ENCODE measurements at places on chromosomes 1 and 21.
A peak's percentile ranks its signal among the peaks of the same experiment; 100 is the strongest.

DNA sequence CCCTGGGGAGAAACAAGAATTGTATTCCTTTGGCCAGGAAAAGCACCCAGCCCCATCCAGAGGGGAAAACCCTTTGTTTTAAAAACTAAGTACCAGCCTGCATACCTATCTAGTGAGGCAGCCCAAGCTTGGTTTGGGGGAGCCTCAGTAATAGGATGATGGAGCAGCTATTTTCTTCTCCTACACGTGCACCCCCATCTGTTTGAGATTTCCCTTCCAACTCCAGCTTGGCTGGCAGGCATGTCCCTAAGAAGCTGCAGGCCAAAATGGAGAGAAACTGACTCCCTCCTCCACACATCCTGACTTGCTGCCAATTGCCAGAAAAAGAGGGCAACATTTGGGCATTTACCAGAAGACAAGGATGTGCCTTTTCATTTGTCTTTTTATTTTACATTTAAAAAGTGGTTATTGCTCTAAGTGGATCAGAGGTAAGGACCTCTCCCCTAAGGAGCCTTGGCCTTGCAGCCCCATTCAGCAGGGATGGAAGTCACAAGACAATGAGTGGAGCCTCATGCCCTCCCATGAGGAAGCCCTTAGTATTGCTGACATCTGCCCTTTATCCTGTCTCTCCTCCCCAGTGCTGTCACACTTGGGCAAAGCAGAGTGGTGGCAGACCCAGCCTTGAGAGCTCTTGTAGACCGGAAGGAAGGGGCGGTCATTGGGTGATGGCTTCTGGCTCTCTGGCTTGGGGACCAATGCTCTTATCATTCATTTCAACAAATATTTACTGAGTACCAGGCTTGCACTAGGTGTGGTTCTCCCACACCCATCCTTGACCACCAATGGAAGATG lies 8.6 kb downstream of the FNDC5 start:
- DNase-seq: no peak

- DNase-seq: no peak
These were observed 354.7 kb downstream of the KCNH1 start for GRCh38 chr1:210779269-210779668.

GRCh38 chr1:231369282-231369681 lies 31.2 kb downstream of the SPRTN start:
- DNase-seq: no peak

GRCh38 chr1:101101360-101101759 lies 75.8 kb upstream of the DPH5 start:
- no peak for DNase-seq

DNA sequence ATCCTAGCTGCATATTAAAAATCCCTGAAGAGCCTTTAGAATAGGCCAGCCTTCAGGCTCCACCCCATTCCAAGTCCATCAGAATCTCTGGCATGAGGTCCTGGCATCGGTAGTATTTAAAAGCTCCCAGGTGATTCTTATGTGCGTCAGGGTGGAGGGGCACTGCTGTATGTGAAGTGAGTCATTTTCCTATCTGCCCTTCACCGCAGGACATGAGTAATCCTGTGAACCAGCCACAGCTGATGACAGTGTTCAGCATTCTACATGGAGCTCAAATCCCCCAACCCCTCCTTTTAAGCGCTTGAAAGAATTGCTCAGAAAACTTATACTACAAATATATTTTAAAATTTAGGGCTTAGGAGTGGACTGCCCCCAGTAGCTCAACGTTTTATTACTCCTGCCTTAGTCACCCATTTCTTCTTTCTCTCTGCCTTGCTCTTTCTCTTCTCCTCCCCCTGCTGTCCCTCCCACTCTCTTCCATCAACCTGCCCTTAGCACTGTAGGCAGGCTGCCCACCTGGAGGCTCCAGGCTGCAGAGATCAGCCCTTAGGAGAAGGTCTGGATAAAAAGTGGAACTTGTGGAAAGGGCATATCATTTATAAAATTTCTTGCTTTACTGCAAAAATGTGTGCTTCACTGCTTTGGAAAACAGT lies 73.8 kb upstream of the ZNF281 start:
- no peak for DNase-seq

DNA sequence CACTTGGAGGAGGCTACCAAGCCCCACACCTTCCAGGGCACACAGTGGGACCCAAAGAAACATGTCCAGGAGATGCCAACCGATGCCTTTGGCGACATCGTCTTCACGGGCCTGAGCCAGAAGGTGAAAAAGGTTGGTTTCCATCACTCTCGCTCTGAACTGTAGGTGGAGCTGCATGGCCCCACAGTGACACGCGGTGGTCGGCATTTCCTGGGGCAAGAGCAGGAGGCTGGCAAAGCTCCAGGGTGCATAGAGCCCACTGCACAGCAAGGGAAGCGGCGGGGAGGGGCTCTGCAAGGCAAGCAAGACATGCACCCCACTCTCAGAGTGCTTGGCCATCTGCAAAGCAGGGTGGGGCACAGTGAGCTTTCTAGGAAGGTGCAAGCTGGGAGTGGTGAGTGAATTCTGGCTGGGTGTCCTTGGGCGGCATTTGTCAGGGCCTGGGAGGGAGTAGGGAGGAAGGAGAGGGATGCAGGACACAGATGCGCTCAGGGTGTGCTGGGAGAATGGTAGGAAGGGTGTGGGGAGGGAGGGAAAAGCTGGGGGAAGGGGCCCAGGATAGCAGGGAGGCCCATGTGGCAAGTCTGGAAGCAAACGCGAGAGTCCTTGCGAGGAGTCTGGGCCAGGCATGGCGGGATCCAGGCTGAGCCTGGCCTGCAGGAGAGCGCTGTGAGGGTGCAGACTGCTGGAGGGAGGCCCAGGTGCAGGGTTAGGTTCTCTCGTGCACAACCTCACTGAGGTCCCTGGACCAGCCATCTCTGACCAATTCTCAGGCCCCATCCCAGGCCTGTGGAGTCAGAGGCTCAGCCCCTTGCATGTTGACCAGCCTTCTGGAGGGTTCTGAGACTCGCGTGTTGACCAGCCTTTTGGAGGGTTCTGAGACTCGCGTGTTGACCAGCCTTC lies 11.0 kb downstream of the TRPM2 start:
- no peak for DNase-seq

- DNase-seq: no peak
These were observed 12.3 kb upstream of the IFI44L start for GRCh38 chr1:78607944-78608343.

DNA sequence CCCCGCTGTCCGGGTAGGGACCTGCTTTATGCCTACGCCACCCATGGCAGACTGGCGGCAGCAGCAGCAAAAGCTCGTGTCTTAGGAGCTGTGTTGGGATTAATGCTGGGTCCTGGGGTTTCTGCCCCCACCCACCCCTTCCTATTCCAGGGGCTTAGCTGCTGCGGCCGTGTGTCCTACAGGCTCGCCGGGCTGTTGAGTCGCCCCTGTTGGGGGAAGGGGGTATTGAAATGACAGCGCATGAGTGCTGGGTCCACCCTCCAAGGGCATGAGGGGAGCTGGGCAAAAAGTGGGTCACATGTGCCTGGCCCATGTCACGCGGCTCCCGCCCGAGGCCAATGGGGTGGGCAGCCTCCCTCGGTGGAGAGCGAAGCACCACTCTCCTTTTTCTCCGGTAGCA lies 118.3 kb upstream of the COL6A1 start:
- no peak for DNase-seq

GRCh38 chr1:169676001-169676400 lies 35.4 kb downstream of the SELL start:
- no peak for DNase-seq

- DNase-seq: no peak
These were observed 28.4 kb downstream of the SLC19A1 start for GRCh38 chr21:45513741-45514310.

- no peak for DNase-seq
These were observed 291.7 kb upstream of the RRP15 start for GRCh38 chr1:217993439-217993838.

GRCh38 chr1:85027242-85027983 lies 20.9 kb downstream of the MCOLN3 start:
- no peak for DNase-seq

- no peak for DNase-seq
These were observed 45.3 kb downstream of the PGM1 start for GRCh38 chr1:63638471-63638870.

DNA sequence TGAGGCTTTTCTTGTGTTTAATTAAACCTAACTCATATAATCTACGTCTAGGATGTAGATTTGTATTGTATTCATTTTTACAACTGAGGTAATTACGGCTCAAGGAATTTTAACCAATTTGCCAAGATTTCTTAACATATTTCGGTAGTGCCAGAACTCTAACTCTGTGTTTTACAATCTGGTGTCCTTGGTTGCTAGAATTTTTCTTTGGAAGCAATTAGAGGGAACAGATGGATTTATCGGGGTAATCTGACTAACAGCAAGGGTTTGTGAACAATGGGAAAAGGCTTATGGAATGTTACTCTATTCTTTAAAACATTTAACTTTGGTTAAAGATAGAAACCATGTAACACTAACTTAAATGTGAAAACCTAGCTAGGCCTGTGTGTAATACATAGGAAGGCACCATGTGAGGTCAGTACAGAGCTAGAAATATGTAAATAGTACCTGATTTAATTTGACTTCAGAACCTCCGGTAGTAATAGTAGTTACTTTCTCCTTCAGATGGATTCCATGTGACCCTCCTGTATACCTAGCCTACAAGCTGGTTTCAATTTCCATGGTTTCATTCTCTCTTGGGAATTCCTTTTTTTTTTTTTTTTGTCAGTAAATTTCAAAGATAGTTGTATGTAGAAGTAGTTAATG lies 1.2 kb downstream of the MTF2 start:
- DNase-seq: peak; percentile 33

DNA sequence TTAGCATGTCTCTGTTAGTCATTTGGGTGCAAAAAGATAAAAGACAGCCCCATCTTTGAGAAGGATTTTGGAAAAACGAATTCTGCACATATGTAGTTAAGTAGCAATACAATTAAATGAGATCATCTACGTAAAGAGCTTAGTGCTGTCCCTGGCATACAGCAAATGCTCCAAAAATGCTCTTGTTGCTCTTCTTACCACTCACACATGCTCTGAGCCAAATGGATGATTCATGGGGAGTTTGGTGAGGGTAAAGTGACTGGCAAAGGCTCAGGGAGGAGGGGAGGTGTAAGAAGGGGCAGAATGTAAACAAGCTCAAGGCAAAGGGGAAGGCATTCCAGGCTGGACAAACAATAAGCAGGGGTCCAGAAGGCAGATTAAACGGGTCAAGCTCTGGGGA lies 191.9 kb downstream of the AK5 start:
- no peak for DNase-seq

DNA sequence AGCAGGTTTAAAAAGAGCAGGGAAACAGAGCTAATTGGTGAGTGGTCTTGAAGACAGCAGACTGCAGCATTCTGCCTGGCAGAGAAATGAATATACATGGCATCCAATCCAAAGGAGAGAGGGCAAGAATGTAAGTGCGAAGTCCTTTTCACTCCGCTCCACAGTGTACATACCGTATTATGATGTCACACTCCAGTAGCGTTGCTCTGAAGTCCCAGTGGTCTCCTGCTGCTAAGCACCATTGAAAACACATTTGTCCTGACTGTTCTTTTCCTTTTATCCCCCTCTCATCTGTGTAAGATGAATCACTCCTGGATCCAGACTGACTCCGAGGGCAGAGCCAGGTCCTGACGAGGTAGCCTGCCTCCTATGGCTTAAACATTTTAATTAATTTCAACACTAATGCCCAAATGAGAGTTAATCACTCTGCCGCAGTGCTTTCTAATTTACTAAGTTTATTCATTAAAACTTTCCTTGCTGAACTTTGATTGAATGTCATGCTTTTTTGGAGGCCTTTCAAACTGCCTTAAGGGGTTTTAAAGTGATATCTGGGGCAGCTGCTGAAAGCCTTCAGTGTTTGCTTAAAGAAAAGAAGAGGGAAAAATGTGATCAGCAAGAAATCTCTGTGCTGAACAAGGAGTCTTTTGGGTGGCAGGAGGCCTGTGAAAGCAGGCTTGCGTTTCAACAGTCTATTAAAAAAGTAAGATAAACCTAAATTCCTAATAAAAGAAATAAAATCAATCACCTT lies 227.2 kb downstream of the ATG4C start:
- no peak for DNase-seq

GRCh38 chr1:4624141-4624715 lies 30.2 kb upstream of the AJAP1 start:
- DNase-seq: no peak

DNA sequence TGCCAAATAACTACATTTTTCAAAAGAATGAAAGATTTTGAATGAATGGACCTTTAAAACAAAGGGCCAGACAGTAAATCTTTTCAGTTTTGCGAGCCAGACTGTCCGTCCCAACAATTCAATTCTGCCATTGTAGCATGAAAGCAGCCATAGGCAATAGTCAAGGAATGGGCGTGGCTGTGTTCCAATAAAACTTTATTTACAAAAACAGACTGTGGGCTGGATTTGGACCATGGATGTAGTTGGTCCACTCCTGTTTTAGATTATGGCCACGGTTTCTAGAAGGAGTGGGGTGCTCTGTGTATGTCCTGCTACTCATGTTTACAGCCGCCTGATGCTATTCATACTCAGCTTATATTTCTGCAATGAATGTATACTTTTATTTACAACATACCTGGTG lies 474.7 kb downstream of the CAMTA1 start:
- no peak for DNase-seq

DNA sequence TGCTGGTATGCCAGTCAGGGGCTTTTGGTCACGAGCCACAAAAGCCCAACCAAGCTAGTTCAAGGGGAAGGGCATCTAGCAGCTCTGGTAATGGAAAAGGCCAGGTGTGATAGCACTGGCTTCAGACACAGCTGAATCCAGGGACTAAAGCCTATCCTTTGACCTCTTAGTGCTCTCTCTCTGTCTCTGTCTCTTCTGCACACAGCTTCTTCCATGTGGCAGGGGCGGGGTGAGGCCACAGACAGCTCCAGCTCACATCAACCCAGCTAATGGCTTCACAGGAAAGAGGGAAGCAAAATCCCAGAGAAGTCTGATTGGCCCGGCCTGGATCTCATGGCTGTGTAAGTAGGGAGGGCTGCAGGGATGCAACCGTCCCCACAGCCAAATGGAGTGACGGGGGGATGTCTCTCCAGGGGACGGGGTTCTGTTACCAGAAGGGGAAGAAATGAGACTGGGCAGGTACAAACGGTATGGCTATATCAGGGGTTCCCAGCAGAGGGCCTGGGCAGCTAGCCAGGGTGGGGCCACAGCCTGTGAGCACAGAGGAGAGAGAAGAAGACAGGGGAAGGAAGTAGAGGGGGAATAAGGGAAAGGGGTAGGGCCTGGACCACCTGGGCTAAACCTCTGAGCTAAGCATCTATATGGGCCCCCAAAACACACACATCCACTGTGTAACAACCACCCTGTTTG lies 42.4 kb downstream of the FBXO2 start:
- no peak for DNase-seq

- no peak for DNase-seq
These were observed 676.1 kb downstream of the PTPRU start for GRCh38 chr1:29912425-29912824.

- no peak for DNase-seq
These were observed 19.5 kb upstream of the NCMAP start for GRCh38 chr1:24536391-24536840.

GRCh38 chr21:28444557-28444956 lies 548.1 kb downstream of the LTN1 start:
- DNase-seq: no peak

GRCh38 chr1:36257375-36257767 lies 33.1 kb downstream of the THRAP3 start:
- peak; percentile 17 for DNase-seq

- DNase-seq: no peak
These were observed 37.0 kb upstream of the ATP2B4 start for GRCh38 chr1:203589595-203589994.

GRCh38 chr1:169682071-169682470 lies 29.3 kb downstream of the SELL start:
- no peak for DNase-seq
